Neural progenitor cell (in vitro differentiated cells): ENCODE measurements at places on chromosomes 12 and 14. TPM values are rescaled to one million over a fixed set of nuclear protein-coding genes. Genes with fewer than 3 reads are reported as not detected.

DNA sequence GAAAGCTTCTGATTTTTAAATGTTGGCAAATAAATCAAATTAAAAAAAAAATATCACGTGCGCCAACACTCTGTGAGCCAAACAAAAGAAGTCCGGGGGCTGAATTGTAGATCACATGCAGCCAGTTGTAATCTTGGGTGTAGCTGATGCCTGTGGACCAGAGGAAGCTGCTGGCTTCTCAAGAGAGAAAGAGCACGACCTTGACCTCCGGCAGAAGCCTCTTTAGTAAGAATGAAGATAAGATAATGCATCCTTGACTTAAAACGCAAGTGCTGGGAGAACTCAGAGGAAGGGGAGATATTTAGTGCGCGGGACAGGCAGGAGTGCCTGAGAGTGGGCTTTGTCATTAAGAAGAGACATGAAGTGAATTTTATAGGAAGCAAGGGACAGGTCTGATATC lies 162.8 kb upstream of the TBX3 start:
- H3K4me3 ChIP-seq: no peak overlapping the region
- H3K36me3 ChIP-seq: no peaks in the 10 kb centered on the region
- H3K27me3 ChIP-seq: no peaks in the 10 kb centered on the region

GRCh38 chr12:92703786-92704185 lies 997 bp downstream of the PLEKHG7 start:
- no peak overlapping the region for H3K4me3 ChIP-seq
- H3K27me3 ChIP-seq: no peaks in the 10 kb centered on the region
- DNase-seq: no peak
- no peaks in the 10 kb centered on the region for H3K4me1 ChIP-seq
- no peak overlapping the region for H3K27ac ChIP-seq

- no peaks in the 10 kb centered on the region for H3K4me1 ChIP-seq
- no peaks in the 10 kb centered on the region for H3K36me3 ChIP-seq
- no peak overlapping the region for H3K27ac ChIP-seq
- H3K4me3 ChIP-seq: no peak overlapping the region
- no peaks in the 10 kb centered on the region for H3K27me3 ChIP-seq
Measured at GRCh38 chr14:92774572-92774971, 19.5 kb upstream of the GOLGA5 start.

DNA sequence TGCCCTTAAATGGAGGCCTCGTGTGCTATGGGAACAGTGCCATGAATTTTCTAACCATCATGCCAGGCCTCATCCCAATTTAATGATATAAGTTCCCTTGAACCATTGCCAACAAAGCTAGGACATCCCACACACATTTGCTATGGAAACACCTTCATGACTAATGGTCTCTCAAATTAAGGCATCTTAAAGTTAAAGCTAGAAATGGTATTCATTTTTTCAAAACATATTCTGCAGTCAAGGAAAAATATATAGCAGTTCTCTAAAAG lies 117.3 kb downstream of the BTG1 start:
- no peak overlapping the region for H3K27ac ChIP-seq
- H3K4me1 ChIP-seq: no peaks in the 10 kb centered on the region
- no peaks in the 10 kb centered on the region for H3K27me3 ChIP-seq
- H3K4me3 ChIP-seq: no peak overlapping the region
- no peak for DNase-seq

DNA sequence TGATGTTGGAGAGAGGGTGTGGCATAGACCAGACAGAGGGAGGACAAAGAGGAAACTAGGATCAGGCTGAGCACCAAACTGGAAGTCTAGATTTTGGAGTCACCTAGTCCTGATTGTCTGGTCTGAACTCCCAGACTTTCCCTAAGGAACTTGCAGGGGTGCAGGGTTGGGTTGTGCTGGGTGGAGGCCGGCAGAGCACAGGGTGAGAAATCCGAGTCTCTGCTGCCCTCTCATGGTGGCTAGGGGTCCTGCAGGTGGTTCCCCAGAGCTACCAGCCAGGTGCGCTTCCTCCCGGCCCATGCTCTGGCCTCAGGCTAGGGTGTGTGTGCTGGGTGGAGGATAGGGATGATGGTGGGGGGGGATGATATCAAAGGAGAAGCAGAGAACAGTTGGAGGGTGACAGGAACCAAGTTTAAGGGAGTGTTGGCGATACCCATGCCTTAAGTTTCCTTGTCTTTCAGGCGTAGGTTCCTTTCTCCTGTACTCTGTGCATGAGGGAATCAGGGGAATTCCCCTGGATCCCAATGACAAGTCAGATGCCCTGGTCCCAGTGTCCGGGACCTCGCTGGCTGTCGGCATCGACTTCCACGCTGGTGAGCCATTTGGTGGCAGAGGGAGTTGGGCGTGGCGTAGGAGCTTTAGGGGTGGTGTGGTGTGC lies 33.5 kb upstream of the NXPH4 start:
- no peak overlapping the region for H3K4me3 ChIP-seq
- no peaks in the 10 kb centered on the region for H3K4me1 ChIP-seq
- no peak overlapping the region for H3K27ac ChIP-seq

- H3K4me3 ChIP-seq: no peak overlapping the region
- H3K27me3 ChIP-seq: no peaks in the 10 kb centered on the region
- no peak for DNase-seq
- H3K27ac ChIP-seq: no peak overlapping the region
Measured at GRCh38 chr12:49032679-49033447, 14.3 kb upstream of the PRKAG1 start.

Gene SMCO2
- total RNA-seq: not detected in 2 replicates

Gene KRT77
- 0.47 TPM in 1 of 2 replicates, not detected in the other for total RNA-seq

Gene SVOP
- total RNA-seq: 0.12 TPM in 1 of 2 replicates, not detected in the other

Gene DEGS2
- 0.25 TPM in 1 of 2 replicates, not detected in the other for total RNA-seq

Gene FSCB
- not detected in 2 replicates for total RNA-seq

Gene FITM1
- total RNA-seq: 0.77 and 1.2 TPM in 2 replicates

Gene CSRNP2
- 28.6 and 30.9 TPM in 2 replicates for total RNA-seq

Gene OR4Q2
- total RNA-seq: not detected in 2 replicates

Gene TRIM9
- 1.3 and 2.3 TPM in 2 replicates for total RNA-seq
